ENCODE measurements at places on chromosomes 2 and 18.

GRCh38 chr18:61825386-61825785 is 67.4 kb downstream of the RNF152 start:
- no peak for DNase-seq

- no peak for DNase-seq
Measured at GRCh38 chr2:234745347-234745746, 206.5 kb upstream of the SH3BP4 start.

GRCh38 chr18:9278028-9278427 is 56.5 kb upstream of the TWSG1 start:
- no peak for DNase-seq

- no peak for DNase-seq
Measured at GRCh38 chr2:34523958-34524514, 924.9 kb upstream of the FAM98A start.

DNA sequence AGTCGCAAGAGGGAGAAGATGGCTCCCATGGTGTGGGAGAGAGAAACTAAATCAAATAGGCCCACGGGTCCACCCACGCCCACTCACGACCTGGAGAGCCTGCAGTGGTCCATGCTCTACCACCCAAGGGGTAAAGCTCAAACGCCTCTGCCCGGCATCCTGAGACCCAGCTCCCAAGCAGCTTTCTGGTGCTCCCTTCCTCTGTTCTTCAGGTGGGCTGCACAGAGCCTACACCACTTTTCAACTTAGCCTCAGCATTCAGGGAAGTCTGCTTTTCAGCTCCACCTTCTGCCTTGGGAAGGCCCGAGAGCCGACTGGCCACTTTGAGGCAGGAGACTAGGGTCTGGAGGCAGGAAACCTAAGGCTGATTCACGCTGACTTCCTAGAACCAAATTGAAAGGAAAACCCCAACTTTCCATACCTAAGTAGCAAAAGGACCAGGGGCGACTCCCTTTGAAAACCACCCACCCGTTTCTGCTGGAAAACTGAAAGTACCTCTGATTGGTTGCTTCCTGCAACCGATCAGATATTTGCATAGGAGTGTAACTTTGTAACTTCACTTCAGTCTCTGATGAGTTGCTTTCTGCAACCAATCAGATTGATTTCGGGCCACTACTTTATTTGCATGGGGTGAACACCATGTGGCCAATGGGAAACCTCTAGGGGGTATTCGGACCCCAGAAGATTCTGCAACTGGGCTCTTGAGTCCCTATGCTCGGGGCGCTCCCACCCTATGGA is 26.8 kb upstream of the SPATA3 start:
- no peak for DNase-seq

DNA sequence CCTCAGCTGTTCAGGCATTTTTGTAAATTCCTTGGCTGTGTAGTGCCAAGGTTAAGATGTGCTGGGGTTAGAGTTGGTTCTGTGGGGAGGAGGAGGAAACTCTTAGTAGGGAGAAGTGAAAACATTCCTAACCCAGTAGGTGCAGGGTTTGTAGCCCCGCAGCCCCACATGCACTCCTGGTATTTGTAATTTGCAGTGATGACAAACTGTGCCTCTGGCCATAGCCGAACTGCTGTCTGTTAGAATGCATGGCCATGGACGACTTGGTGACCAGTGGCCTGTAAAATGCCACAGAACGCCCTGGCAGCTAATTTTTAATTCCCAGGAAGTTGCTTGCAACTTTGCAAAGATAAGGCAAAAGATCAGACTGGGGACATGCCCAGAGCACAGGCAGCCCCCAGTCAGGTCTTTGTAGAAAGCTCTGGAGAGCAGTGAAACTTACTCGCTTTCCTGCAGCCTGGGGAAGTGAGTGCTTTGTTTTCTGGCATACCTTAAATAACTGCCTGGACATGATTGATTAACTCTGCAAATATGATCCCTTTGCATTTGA is 38.4 kb downstream of the LYPD6B start:
- no peak for DNase-seq

GRCh38 chr18:24018299-24018886 is 3.8 kb downstream of the TTC39C start:
- no peak for DNase-seq

GRCh38 chr2:19041434-19042041 is 316.9 kb downstream of the OSR1 start:
- no peak for DNase-seq

DNA sequence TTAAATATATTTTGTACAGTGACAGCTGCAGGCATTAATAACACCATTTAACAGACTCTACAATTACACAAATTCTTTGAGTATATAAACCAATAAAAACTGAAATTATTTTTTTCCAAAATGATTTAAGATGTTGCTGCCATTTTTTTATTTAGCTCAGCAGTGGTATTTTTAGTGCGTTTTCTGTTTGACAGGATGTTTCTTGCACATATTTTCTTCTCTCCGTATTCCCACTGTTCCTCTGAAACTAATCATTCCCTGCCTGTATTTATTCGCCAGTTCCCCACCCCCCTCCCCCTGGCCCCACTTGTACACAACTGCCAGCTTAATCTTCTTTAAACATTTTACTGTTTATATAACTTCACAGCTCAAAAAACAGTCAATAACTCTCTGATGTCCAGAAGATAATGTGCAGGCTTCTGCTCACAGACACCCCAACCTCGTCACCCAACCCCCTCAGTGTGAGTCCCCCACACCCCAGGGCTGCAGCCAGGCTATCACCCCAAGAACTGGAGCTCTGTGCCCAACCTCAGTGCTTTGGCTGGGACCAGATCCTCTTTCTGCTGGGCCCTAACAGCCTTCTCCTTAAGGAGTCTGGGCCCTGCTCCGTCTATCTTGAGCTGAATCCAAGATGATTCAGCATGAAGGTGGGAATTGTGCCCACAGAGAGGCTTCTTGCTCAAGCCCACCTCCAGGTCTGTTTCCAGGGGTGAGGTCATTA is 41.6 kb upstream of the MAP4K4 start:
- DNase-seq, result no peak

GRCh38 chr2:188604579-188604978 is 312.9 kb downstream of the GULP1 start:
- no peak for DNase-seq
